ENCODE measurements at places on chromosomes 7 and 10.

DNA sequence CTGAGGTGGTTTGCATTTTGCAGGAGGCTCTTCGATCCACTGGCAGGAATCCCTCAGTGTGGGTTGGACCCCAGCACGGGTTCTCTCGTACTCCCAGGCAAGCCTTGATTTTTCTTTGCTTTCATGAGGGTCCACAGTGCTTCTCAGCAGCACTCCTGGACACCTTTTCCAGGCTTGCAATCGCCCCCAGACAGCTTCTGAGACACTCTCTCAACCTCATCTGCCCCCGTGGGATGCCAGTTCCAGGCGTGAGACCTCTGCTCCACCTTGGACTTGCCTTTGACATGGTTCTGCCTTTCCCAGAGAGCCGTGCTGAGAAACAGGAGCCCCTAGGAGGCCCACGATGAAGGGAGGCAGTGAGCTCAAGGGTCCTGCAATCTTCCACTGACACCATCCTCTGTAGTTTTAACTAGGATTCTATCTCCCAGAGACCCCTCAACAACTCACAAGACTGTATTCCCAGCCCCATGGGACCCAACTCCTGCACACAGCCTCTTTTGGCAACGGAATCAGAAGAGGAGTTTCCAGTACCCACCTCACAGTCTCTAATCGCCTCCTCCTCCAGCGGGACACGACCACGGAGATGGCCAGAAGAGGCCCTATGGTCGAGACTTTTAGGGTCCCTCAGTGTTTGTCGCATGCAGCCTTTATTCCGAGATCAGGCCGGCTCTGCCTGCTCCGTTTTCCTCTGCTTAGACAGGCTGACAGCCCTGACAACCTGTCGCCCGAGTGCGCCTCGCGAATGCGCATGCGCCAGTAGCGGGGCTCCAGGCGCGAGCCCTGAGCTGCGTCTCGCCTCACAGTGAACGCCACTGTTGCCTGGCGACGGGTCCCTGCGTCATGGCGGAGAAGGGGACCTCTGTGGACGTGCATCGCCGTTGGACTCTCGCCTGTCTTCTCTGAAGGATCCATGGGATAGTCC is 26.0 kb upstream of the ZNF273 start:
- DNase-seq = peak; percentile 91

- peak; percentile 72 for DNase-seq
Observed at GRCh38 chr7:131327049-131327625, 539 bp upstream of the MKLN1 start.

DNA sequence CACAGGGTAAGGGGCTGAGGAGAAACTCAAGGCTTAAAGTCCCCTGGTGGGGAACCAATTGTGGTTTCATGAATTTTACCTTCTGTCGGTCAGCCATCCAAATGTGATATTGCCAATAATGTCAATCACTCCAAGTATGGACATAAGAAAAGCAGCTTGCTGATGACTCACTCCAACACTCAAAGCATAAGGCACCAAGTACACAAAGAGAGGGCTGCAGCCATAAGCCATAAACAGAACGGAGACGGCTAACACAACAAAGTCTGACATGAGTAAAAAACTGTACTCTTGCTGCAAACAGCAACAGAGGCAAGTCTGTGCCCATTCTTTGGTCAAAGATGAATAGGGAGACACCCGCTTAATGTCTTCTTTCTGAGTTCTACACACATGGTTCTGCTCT is 24.2 kb downstream of the IFIT5 start:
- DNase-seq = no peak

DNA sequence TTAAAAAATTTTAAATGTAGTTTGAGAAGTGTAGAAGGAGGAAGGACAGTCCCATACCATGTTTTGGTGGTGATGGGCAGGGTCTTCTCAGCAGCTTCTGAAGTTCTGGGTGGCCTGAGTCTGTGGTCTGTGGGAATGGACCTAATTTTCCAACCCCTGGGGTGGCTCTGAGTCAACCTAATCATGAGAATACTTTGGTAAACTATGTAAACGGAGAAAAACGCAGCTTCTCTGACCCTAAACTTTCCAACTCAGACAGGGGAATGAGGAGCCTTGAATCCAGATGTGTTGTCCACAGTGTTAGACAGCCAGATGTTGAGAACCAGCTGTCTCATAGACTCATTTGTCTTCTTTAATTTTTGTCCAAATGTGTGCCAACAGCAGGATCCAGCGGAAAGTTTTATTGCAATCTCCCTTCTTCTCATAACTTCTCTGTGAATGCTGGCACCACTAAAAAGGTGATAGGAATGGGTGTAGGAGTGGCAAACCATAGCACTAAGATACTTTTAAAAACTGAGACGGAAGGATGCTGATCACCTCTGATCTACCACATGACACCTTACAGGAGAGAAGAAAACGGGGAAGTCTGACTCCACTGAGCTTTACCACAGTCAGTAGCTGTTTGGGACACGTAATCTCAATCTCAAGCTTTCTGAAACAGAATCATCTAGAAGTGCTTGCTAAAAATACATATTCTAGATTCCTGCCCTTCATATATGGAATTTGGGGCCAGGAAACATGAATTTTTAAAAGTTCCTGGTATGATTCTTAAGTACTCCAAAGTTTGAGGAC is 90.5 kb upstream of the PHYHIPL start:
- no peak for DNase-seq

- DNase-seq = no peak
Observed at GRCh38 chr10:63573068-63573697, 52.0 kb downstream of the REEP3 start.

GRCh38 chr7:110417611-110418010 is 673.3 kb upstream of the LRRN3 start:
- no peak for DNase-seq

DNA sequence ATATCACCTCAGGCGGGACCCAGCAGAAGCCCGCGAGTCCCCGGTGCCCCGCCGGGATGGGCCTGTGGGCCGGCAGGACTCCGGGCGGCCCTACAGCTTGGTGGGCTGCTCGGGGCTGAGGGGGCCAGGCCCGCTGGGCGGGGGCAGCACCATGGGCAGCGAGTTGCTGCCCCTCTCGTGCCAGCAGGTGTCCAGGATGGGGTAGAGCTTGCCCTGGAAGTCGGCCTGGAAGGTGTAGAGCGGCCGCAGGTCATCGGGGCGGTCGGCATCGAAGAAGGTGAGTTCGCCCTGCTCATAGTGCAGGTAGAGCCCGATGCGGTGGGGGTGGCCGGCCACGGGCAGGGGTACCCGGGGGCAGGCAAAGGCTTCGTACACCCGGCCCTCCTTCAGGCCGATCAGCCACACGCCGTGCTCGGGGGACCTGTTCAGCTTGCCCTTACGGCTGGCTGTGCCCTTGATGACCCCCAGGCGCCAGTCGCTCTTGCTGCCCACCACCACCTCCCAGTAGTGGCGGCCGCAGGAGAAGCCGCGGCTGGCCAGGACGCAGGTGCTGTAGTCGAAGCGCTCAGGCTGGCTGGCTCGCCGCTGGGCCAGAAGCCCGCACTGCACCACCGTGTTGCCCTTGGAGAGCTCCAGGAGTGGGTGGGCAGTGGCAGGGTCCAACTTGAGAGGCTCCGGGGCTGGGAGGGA is 4.3 kb upstream of the NSUN5 start:
- no peak for DNase-seq

DNA sequence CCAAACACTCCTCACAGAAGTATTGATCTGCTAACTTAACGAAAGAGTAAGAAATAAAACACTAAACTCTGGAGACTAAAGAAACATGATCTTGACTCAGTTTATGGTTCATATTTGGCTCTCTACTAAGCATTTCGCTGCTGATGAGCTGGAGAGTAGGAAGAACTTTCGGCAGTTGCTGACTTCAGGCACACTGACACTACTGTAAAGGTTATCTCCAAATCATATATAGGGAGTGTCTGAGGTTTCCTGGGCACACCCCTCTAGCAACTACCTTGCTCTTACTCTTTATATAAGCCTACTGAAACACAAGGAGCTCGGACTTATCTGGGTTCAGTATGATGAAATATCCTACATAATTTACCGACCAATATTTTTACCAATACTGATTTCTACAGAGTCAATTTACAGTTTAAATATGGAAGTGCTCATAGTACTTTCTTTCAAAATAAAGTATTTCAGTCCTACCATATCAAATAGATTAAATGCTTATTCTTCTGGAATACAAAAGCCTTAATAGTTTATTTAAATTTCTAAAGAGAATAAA is 39.5 kb downstream of the ERCC6 start:
- no peak for DNase-seq

DNA sequence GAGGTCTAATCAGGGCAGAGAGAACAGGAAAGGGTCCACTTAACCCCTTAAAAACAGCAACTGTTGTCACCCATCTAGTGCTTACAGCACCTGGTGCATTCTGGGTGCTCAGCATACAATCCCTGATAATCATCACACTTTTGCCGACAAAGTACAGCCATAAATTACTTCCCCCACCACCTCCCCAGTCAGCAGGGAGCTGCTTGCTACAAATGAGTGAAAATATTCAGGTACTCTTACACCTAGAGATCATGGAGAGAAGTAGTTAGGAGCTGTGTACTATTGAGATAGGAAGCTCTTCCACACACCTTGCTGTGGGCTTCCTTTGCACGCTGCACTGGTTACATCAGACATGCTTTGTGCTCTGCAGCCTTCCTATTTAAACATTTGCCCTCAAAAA is 723.5 kb upstream of the GALNT17 start:
- no peak for DNase-seq

- no peak for DNase-seq
Observed at GRCh38 chr10:43226441-43226840, 40.4 kb downstream of the RASGEF1A start.

DNA sequence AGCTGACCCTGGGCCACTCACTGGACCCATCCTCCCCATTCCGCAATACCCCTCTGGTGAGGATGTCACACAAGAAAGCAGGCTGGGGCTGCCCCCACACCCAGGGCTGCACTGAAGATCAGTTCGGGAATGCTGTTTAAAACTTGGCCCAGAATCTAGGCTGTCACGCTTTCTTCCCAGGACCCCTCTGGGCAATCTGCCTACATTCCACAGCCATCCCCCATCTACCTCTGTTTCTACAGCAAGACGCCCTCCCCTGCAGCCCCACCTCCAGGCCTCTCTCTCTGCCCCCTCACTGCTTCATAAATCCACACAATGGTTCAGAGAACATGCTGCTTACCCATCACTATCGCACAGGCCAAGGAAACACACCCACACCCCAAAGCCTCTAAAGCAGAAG is 36.1 kb downstream of the XPNPEP1 start:
- DNase-seq = no peak

DNA sequence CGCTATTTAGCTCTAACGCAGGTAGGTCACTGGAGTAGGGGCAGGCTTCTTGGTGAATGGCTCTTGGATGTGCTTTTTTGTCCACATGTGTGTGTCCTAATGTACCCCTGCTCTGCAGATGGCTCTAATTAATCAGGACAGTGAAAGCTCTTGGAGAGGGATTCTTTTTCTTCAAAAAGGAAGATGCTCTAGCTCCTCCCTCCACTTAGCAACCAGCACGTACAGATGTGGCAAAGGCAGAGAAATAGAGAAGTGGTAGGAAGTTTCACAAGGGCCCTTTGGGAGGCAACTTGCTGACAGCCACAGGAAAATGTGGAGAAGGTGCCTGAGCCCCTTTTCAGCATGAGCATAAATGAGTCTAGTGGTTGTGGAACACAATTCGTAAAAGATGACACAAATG is 221.7 kb downstream of the PLXNA4 start:
- no peak for DNase-seq

GRCh38 chr7:137879357-137880158 is 32.8 kb upstream of the DGKI start:
- peak; percentile 53 for DNase-seq

DNA sequence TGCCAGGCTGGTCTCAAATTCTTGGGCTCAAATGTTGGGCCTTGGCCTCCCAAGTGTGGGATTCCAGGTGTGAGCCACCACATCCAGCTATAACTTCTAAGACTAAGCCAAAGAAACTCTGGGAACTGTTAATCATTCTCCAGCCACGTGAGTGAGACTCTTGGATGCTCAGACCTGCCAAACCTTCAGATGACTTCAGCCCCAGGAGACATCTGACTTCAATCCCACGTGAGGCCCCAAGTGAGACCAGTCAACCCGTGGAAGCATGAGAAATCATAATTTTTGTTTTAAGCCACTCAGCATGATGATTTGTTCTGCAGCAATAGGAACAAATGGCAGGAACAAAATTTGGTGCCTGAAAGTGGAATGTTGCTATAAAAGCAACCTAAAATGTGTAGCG is 4.3 kb upstream of the PCBD1 start:
- DNase-seq = no peak

- no peak for DNase-seq
Observed at GRCh38 chr10:61779950-61780659, 117.4 kb downstream of the CABCOCO1 start.

- no peak for DNase-seq
Observed at GRCh38 chr10:123241391-123242141, 87.4 kb downstream of the BUB3 start.

GRCh38 chr10:74460812-74461211 is 309.8 kb downstream of the ADK start:
- no peak for DNase-seq

- DNase-seq = no peak
Observed at GRCh38 chr7:171912-172515, 20.4 kb upstream of the FAM20C start.

DNA sequence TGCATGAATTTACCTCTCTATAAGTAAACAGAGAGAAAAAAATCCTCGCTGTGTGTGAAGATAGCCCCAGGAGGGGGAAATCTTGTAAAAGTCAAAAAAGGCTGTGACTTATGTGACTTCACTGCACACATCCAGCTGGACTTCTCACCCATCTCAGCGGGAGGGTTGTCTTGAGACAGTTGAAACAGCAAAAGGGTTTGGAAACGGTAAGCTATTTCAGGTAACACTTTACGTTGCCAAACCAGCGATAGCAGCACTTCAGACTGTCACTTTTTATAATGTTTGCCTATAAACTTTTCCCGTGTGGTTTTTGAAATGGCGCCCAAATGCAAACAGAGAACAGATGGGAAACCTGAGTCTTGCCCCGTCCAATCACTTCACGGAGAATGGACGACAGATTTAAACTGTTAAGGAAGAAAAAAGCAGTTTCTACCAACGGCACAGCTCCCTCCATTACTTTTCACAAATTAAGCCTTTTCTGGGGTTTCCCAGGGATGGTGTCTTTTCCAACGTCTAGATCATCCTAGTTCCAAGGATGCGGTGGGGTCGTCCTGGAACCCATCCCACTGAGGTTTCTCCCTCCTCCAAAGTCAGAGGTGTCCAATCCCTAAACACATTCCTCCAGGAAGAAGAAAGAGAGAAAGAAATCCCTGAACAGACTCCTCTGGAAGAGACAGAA is 25.2 kb downstream of the FGFR2 start:
- no peak for DNase-seq

GRCh38 chr10:91210435-91210834 is 10.0 kb upstream of the PCGF5 start:
- no peak for DNase-seq

GRCh38 chr10:95759233-95759826 is 3.4 kb downstream of the ENTPD1 start:
- DNase-seq = no peak

- DNase-seq = no peak
Observed at GRCh38 chr7:157018328-157018996, 8.0 kb upstream of the MNX1 start.

- DNase-seq = no peak
Observed at GRCh38 chr7:87933605-87933952, 472 bp upstream of the ADAM22 start.
